Memory B cell (primary cell): ENCODE measurements at places on chromosomes 2 and 18.
A peak's percentile ranks its signal among the peaks of the same experiment; 100 is the strongest.

- DNase-seq = peak; percentile 5
These were observed 17.8 kb downstream of the RNF144A start for GRCh38 chr2:6934758-6935651.

DNA sequence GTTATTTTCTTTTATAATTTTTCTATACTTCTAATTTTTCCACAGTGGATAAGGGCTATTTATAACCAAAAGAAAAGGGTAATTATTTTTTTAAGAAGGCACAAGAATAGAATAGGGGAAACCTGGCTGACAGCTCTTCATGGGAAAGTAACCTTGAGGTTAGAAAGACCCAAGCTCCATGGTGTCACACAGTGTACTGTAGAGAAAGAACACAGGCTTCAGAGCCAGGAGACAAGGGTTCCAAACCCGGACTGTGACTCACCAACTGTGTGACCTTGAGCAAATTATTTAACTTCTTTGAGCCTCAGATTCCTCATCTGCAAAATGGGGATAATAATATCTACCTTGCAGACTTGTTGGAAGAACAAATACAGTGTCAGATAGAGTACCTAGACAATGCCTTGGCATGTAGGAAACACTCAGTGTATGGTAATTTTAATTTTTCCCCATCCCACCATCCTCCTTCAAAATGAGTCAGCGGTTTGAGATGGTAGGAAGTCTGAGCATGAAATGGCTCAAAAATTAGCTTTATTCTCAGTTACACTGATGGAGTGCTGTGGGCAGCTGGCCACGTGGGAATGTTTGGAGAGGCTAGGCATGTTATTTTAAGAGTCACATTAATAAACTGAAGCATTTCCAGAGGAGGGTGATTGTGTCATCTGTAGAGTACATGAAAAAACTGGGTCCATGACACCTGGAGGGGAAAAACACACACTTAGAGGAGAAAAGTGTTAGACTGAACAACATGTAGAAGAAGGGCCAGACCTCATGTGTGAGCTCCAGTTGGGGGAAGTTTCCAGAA, 36.7 kb downstream of the TMEM37 start:
- DNase-seq = no peak

DNA sequence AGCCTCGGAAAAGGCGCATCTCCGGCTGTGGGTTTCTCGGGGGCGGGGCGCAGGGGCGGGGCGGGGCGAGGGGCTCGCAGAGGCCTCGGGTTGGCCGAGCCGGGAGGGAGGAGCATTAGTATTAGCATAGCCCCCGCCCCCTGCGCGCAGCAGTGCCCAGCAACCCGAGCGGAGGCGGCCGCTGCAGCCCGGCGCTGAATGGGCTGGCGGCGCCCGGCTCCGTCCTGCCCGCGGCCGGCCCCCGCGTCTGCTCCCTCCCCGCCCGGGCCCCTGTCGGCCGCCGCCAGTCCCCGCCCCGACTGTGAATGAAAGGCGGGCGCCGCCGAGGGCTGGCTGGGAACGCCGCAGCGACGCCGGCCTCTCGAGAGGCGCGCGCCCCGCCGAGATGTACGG, at the start of gene EFR3B:
TSS of gene EFR3B (plus strand) at position 149 of the 393 bp plus-strand sequence. CDS start at position 386, 237 bp downstream.
- peak; percentile 82 for DNase-seq

DNA sequence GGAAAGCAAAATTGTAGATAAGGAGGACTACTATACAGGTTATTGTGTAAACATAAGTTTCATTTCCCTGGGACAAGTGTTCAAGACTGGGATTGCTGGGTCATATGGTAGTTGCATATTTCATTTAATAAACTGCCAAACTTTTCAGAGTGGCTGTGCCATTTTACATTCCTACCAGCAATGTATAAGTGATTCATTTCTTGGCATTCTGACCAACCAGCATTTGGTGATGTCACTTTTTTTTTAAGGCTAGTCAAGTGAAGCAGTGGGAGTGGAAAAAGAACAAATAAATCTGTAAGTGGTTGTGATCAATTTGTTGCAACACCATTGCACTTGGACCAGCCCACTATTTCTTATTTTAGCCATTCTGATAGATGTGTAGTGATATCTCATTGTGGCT, 5.2 kb upstream of the CHCHD5 start:
- no peak for DNase-seq

- no peak for DNase-seq
These were observed 48.5 kb upstream of the CCDC195 start for GRCh38 chr2:224764565-224765236.

DNA sequence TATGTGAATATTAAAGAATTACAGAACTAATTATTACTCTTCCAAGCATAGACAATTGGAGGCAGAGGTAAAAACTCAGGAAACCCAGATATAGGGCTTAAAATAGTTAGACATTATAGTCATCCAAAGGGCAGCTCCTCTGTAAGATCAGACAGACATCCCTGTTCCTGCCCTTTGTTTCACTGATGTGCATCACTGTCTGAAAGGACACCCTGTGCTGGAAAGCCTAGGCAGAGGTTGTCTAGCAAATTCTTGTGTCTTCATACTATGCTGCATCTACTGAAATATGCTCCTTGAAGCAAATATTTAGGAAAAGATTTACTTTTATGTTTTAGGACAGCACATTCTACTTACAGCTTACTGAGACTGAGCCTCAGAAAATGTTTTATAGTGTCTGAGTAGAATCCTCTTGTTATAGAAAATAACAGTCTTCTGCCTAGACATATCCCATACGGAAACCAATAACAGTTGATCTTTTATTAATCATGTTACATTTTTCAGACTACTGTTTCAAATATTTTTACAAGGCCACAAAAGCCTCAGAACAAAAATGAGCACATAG, 977.3 kb upstream of the CDH2 start:
- no peak for DNase-seq

DNA sequence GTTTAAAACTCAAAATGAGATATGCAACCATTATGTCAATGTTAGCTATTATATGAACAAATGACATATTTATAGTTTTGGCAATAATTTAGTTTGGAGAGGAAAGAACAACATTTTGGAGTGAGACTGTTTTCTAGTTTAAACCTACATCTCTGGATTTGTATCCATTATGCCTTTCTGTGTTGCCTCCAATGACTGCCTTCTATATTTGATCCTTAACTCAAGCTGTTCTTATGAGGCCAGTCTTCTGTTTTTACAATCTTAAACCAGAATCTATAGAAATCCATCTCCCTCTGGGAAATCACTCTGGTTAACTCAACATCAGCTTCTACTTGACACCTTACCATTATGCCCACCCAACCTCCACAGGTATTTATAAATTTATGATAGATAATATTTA, 67.5 kb downstream of the ZNF385B start:
- no peak for DNase-seq

DNA sequence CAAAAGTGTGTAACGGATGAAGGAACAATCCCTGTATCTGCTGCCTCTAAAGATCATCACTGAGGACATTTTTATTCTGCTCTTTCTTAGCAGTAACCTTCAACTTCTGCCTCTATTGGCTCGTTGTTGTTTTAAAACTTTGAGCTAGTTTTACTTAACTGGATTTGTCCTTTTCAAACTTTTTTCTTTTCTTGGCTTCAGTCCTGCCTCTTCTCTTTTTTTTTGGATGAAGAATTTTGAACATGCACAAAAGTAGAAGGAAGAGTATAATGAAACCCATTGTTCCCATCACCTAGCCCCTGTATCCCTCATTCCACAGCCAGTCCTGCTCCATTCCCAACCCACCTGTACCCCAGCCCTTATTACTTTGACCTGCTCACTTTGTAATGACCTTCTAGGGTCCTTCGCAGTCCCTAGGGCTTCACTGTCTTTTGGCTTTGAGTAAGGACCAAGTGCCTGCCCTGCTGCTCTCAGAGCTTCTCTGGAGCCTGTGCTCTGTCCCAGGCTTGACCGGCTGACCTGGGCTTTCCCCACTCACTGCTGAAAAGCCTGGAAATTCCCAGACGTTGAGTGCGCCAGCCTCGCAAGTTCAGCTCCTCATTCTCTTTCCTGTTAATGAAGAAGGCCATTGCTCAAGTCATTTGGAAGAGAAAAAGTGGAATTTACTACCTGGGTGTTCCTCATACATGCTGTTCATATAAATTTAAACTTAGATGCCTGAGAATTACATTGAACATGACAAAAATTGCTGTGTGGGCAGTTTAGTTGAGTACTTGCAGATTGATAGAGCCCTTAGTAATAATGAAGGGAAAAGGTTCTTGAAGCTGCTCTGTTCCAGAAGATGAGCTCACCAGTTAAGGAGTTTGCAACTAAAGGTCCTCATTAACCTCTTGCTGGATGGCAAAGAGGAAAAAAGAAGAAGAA, 149.3 kb upstream of the ALPP start:
- no peak for DNase-seq

DNA sequence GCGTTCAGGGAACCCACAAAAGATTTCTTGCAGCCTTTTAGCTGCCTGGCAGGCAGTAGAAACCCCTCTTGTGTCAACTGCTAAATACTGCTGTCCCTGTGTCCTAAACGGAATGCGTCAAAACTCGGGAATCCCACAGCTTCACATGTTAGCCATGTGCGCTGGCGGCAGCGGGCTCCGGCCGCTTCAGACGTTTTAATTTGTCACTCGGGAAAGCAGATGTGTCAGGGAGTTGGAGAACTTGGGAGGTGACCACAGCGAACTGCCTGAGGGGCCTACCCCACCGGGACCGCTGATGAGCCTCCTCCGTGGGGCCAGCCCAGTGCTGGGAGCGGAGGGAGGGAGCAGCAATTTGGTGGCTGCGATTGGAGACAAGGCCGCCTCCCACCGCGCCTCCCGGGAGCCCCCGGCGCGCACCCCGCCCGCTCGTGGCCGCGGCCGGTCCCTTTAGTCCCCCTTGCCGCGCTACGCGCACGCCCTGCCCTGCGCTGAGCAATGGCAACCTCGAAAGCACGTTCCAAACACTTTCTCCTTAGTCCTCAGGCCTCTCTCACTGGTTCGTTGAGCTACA, 146.1 kb upstream of the SATB2 start:
- DNase-seq = no peak

- no peak for DNase-seq
These were observed 13.7 kb downstream of the PMS1 start for GRCh38 chr2:189797902-189798301.

- DNase-seq = no peak
These were observed 90.6 kb downstream of the GLI2 start for GRCh38 chr2:120826260-120826648.

DNA sequence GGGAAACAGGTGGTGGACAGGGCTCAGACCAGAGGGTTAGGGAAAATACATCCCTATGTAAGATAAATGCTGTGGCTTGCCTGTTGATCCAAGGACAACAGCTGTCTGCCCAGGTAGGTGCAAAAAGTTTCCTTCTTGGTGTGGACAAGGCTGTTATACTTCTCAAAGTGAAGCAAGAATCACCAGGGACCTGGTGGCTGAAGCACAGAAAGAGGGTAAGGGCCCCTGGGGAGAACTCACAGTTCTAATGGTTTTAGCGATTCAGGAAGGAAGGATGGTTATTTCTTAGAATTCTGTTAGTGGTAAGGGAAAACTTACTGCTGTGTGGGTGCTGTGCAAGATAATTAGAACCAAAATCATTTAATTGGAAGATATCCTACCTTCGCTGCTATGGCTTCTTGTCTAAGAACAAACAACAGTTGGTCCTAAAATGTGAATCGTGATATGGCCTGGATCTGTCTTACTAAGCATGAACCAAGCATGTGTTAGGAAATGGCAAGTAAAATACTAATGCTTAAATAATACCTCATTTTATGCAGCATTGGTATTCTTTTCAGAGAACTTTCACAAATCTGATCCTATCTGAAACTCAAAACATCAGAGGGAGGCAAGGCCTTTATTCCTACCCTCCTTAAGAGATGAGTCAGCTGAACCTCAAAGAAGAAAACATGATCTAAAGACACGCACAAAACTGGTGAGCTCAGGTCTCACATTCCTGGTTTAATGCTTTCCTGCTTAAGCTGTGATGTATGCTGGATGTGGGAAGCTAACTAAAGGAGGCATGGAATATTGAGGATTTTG, 159.2 kb upstream of the THUMPD2 start:
- DNase-seq = no peak

DNA sequence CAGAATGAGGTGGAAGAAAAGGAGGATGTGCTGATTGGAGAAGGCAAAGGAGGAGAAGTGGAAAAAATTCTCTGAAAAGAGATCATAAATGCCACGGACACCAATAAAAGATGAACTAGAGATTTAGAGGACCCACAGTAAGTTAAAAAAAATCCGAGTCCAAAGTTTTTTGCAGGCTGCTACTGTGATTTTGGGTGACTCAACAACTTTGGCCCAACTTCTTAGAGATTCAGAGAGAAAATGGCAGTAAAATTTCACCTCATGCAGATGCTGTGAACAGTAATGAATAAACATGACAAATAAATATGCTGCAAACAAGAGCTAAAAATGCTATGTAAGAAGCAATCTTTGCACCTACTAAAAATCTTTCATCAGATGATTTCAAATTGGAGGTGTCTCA, 176.9 kb upstream of the SESTD1 start:
- no peak for DNase-seq

- no peak for DNase-seq
These were observed 2.0 kb downstream of the ITGA6 start for GRCh38 chr2:172429301-172429968.

- no peak for DNase-seq
These were observed 175.2 kb upstream of the SPATS2L start for GRCh38 chr2:200131307-200131706.

DNA sequence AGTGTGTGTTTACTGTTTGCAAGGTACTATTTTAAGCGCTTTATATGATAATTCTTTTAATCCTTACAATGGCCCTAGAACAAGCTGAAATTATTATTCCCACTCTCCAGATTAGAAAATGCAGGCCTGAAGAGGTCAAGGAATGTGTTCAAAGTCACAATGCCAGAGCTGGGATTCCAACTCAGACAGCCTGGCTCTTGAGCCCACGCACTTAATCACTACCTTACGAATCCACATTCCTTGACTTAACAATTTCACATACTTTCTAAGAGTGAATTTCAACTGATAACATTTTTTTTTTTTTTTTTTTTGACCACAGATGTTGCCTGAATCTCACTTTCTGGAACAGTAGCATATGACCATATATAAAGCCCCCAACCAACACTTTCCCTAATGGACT, 400.3 kb downstream of the NCKAP5 start:
- DNase-seq = no peak

- DNase-seq = no peak
These were observed 156.0 kb downstream of the PXDN start for GRCh38 chr2:1588051-1588977.

GRCh38 chr2:54176577-54176976, 61.2 kb downstream of the ACYP2 start:
- DNase-seq = no peak

GRCh38 chr2:152627351-152627957, 89.8 kb downstream of the PRPF40A start:
- no peak for DNase-seq

GRCh38 chr18:51543658-51544155, 346.2 kb upstream of the MEX3C start:
- no peak for DNase-seq
